Lower lobe of right lung (tissue), 2 donors: ENCODE measurements at places on chromosomes 3 and 15. TPM values are rescaled to one million over a fixed set of nuclear protein-coding genes. Genes with fewer than 3 reads are reported as not detected.

Gene GCSAM
- total RNA-seq: 1.5 TPM

Gene UPK1B
- not detected for total RNA-seq

Gene PIERCE2
- total RNA-seq: 2.7 TPM

Gene CNOT10
- 35.7 TPM for total RNA-seq

Gene KLHL6
- 36.7 TPM for total RNA-seq

Gene LIPC
- total RNA-seq: 1.0 TPM

Gene PIGZ
- total RNA-seq: 4.6 TPM

Gene MITF
- 45.1 TPM for total RNA-seq

Gene SIDT1
- total RNA-seq: 5.3 TPM

Gene CEP97
- total RNA-seq: 8.0 TPM
